Ovary (tissue), 10 donors: ENCODE measurements at places on chromosomes 11 and 22. TPM values are rescaled to one million over a fixed set of nuclear protein-coding genes. Genes with fewer than 3 reads are reported as not detected.

DNA sequence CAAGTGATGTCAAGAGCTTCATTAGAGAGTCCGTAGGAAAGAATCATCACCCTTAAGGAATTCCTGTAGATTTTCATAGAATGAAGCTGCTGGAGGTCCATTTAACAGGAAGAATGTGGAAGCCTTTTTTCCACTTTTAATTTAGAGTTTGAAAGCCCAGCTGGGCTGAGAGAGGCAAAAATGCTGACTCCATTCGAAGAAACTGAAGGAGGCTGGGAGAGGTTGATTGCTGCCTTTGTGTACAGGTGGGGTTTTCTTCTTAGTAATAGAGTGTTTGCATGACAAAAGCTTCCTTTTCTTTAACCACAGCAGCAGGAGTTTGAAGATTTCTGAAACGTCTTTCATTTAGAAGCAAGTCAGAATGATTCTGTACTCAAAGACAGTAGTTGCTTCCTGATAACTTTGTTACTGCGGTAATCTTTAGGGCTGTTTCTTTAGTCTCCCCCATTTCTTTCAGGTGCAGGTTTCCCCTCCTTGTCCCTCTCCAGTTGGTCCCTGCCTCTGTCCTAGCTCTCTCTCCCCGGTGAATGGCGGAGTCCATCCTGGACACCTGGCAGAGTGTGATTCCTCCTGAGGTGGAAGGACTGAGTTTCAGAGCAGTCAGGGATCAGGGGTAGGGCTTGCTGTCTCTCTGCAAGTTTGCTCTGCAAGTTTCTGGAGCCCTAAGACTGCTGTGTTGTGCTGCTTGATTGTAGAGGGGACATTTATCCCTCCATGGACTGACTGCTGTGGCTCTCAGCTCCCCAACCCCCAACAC is 166.2 kb downstream of the LDLRAD3 start:
- DNase-seq: no peak

GRCh38 chr11:47331454-47332302 is 20.8 kb downstream of the MYBPC3 start:
- no peak for DNase-seq

DNA sequence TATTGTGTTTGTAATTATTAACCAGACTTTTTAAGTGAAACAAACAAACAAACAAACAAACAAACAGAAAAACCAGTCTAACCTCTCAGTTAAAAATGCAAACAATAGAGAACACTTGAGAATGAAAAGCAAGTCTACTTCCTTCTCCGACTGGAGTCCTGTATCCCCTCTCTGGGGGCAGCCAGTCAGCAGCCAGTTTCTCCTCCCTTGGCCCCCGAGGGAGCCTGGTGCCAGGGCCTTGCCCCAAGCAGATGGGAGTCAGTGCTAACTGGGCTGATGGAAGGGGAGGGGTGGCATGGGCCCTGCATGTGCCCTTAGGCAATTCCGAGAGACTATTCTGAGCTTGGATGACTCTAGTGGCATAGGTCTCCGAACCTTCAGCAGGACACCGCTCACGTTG is 137.2 kb downstream of the GRIK4 start:
- no peak for DNase-seq

GRCh38 chr11:68598816-68599653 is 85.3 kb upstream of the GAL start:
- DNase-seq: no peak

DNA sequence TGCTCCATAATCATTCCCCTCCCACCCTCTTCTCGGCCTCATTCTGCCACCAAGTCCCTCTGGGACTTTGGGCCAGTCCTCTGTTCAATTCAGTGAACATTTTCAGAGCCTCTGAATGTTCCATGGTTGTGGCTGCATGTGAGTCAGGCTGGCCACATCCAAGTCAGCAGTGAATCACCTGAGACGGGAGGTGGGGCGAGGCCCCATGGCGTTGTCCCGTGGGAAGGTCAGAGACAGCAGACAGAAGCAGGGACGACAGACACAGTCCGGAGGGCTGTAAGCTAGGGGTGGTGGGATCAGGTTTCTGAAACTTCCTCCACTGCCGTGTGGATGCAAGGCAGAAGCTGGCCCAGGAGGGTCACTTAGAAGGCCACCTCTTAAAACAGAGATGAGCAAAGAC is 324.8 kb downstream of the MN1 start:
- no peak for DNase-seq

GRCh38 chr11:78376858-78377257 is 40.8 kb downstream of the GAB2 start:
- DNase-seq: no peak

SESN3 gene
- 21.7 TPM for polyA plus RNA-seq

DNA sequence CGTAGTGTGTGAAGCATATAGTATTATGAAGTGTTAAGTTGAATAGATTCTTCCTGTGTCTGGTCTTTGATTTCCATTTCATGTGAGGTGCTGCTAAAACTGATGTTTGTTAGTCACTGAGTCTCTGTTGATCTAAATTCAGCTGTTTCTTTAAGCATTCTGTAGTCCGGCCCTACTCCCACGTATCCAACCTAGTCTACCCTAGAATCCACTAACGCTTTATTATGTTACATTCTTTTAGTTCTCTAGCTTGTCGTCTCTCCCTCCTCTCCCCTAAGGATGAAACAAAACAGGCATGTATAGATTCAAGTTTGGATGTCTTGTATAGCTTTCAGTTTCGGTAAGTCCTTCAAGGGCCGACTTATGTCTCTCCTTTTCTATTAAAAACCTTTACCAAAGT is 4.1 kb downstream of the WEE1 start:
- DNase-seq: no peak

NNMT gene
- 136 TPM for polyA plus RNA-seq

DNA sequence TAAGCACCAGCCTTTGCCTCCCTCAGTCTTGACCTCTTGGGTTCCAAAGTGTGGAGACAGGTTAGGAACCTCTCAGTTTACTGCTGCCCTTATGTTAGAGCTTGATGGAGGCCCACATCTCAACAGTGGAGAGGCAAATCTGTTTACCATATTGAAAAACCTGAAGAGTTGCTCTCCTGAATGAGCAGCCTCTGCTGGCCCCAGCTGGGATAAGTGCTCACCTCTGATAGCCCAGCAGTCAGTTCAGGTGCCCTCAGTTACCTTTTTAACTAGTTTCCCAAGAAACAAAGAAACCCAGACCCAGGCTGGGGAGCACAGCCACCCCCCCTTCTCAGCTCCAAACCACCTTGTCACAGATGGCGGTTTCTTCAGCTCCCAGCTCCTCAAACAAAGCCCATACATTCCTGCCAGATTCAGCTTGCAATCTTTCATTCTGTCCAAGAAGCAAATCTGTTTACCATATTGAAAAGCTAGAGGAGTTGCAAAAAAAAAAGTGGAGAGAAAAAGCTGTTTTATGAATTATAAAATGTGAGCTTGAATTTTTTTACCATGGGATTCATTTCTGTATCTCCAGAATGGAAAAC is 57.2 kb downstream of the PPFIBP2 start:
- no peak for DNase-seq

GRCh38 chr11:886568-886967 is 24.0 kb downstream of the CHID1 start:
- DNase-seq: no peak

- DNase-seq: no peak
Observed at GRCh38 chr11:106217456-106217855, 140.0 kb downstream of the AASDHPPT start.

DNA sequence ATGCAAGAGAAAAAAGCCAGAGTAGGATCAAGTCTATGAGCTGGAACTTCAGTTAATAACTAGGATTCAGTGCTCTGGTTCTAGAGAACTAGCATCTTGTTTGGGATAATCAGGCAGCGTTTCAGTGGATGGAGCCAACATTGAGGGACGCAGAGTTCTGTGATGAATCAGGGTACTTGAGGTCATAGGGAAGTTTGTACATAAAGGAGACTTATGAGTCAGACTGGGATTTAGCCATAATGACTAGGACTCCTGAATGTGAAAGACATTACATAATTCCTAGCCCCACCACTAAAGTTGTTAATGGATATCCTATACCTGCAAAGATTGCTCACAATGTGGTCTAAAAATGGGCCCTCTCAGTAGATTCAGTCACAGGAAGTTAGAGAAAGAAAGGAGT is 6.8 kb downstream of the SLN start:
- no peak for DNase-seq

CRYBB3 gene
- polyA plus RNA-seq: not detected

NCF4 gene
- 5.0 TPM for polyA plus RNA-seq

OR51B2 gene
- not detected for polyA plus RNA-seq

DNA sequence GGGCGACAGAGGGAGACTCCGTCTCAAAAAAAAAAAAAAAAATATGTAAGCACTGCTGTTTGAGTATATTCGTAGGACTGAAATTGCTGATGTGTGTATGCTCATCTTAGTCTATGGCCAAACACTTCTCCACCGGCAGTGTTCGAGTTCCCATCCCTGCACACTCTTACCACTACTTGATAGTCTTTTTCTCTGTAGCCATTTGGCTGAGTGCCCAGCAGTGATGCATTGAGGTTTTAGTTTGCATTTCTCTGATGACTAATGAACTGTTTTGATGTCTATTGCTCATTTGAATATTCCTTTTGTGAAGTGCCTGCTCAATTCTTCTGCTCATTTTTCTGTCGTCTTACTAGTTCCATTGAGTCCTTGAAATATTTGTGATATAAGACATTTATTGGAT is 1.9 kb downstream of the TIRAP start:
- peak; percentile 75 for DNase-seq

NXPE4 gene
- 0.35 TPM for polyA plus RNA-seq

SLC29A2 gene
- polyA plus RNA-seq: 0.70 TPM

DNA sequence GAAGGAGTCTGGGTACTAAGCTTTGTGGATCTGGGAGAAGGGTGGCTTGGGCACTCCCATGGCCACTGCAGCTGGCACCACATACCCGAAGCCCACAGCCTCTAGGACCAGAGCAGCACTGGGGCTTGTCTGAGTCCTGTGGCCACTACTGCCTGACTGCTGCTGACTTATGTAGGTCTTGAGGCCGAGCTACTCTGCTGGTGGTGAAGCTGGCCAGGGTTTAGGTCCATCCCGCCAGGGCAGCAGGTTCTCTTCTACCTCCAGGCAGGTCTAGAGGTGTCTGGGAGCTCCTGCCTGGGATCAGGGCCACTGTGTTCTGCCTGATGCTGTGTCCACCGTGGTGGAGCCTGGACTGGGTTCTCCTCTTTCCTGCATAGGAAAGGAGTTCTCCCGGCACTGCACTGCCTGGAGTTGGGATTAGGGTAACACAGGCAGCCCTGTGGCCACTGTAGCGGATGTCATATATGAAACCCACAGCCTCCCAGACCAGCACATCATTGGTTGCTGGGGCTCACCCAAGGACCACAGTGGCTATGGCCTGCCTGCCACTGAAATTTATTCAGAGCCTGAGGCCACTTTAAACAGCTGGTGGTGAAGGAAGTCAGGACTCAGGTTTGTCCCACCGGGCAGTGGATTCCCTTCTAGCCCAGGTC is 109.8 kb upstream of the SERPIND1 start:
- no peak for DNase-seq

TIMM10 gene
- polyA plus RNA-seq: 32.0 TPM

DNA sequence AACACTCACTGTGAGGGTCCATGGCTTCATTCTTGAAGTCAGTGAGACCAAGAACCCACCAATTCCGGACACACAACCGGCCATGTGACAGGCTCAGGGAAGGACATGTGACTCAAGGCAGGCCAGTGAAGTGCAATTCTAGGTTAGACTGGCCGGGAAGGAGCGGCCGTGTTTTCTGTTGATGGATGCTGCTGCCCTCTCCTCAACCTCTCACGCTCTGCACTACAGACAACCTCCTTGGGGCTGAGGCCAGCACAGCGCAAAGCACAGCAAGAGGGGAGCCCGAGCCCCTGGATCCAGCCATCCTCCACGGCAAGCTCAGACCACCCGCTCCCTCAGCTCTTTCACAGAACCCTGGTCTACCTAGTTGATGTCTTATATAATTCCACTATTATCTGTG is 2.8 kb downstream of the NUDT8 start:
- DNase-seq: no peak

DNA sequence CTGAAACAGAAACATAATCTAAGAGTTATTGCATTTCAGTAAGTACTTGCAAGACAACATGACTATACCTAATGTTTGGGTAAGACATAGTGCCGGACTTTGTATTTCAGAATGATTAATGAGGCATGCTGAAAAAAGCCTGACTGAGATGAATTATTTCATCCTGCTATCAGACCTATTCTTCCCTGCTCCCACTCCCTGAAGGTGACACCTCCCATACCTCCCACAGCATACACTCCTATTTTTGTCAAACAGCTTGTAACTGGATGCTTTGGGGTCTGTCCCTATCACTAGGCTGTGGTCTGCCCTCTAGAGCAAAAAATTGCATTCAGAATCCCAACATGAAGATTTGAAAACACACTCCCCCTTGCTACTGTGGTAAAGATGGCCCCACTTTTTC is 10.9 kb upstream of the SCN3B start:
- no peak for DNase-seq
